GM12892 (cell line): ENCODE measurements at places on chromosomes 2 and 18.

DNA sequence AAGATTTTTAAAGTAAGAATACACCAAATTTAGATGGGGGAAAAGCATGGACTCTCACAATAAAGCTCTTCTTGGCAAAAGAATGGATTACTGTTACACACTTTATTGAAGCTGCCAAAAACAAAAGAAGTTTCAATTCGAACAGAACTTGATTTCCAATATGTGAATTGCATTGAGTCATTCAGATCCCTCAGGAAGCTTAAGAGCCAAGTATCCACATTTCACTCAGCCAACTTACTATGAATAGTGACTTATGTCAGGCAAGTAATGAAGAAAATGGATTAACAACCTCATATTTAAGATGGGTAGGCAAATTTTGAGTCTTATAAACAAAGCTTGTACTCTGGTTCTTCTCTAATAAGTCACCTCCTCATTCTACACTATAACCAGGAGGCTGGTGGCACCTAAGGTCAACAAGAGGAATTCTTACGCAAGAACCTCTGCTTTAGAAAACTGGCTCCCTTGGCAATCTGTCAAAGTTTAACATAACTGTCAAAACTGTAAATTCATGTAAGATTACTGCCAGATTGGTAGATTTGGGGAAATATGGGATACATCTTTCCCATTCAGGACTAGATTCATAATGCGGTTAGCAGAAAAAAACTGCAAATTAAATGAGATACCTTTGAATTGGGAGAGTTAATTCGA is 6.0 kb downstream of the HADHA start:
- DNase-seq = no peak

DNA sequence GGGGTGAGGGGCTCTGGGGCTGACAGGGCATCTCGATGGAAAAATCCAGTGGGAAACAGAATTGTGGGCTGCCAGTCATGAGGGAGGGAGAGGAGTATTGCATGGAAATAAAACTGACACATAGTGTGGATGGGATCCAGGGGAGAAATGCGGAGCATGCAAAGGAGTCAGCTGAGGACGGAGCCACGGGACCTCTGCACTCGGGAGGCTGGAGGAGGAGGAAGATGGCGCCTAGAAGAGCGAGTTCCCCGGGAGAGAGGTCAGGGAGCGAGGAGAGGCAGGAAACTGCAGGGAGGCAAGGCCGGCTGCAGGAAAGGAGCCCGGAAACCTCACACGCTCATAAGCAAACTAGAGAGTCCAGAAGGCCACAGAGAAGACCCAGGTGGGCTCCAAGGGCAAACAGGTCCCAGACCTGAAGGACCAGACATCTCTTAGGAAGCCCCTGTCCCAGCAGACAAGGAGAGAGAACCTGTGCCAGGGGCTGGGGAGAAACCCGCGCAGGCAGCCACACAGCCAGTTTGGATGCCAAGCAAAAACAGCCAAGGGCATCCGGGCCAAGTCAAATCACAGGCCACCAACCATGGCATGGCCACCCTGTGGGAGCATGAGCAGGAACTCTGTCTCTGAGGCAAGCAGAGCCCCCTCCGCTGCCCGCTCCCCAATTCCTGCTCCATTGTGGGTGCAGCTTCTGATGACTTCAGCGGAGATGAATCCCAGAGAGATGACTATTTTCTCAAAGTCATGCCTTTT is 218.8 kb upstream of the ID2 start:
- DNase-seq = no peak

- no peak for DNase-seq
These were observed 57.1 kb upstream of the OTOF start for GRCh38 chr2:26534865-26535662.

GRCh38 chr2:160457588-160457987 is 36.0 kb downstream of the RBMS1 start:
- no peak for DNase-seq

DNA sequence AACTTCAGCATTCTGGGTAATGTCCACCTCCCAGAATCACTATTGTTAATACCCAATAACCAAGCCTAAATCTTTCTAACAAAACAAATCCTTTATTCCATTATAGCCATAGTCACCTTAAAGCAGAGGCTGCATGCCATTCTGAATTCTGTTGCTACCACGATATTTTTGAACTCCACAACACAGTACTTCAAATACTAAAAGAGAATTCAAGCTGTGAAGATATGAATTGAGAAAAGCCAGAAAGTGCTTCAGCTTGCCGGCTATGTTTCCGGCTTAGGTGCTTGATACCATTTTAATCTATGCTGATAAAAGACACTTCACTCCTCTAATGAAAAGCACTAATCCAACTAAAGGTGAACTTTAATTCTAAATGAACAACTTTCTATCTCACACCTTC is 41.3 kb downstream of the GAREM1 start:
- no peak for DNase-seq

- no peak for DNase-seq
These were observed 1.5 kb downstream of the ZC3H8 start for GRCh38 chr2:112253261-112253815.

GRCh38 chr2:182717816-182718215 is 1.8 kb downstream of the DNAJC10 start:
- no peak for DNase-seq

GRCh38 chr18:754656-755055 is 42.2 kb upstream of the ENOSF1 start:
- DNase-seq = no peak

GRCh38 chr2:231028889-231029288 is 8.4 kb upstream of the C2orf72 start:
- no peak for DNase-seq

- DNase-seq = no peak
These were observed 101.8 kb downstream of the MRPS9 start for GRCh38 chr2:105139556-105140239.

- no peak for DNase-seq
These were observed 4.9 kb downstream of the TANC1 start for GRCh38 chr2:158973116-158973956.

DNA sequence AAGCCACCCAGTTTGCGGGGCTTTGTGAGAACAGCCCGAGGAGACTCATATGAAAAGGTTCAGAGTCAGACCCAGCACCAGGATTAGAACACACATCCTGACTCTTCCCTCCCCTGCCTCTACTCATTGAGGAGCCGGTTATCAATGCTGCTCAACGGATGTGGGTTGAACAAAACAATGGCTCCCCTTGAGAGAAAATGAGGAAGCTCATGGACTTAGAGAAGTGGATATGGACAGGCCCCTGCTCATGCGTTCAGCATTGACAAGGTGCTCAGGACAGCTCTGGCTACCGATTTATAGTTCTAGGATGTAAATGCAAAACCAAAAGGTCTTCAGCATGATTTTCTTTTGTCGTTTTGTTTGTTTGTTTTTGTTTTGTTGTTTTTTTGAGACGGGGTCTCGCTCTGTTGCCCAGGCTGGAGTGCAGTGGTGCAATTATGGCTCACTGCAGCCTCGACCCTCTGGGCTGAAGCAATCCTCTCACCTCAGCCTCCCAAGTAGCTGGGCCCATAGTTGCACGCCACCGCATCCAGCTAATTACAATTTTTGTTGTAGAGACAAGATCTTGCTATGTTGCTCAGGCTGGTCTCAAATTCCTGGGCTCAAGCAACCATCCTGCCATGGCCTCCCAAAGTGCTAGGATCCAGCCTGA is 32.0 kb upstream of the AGAP1 start:
- DNase-seq = no peak

DNA sequence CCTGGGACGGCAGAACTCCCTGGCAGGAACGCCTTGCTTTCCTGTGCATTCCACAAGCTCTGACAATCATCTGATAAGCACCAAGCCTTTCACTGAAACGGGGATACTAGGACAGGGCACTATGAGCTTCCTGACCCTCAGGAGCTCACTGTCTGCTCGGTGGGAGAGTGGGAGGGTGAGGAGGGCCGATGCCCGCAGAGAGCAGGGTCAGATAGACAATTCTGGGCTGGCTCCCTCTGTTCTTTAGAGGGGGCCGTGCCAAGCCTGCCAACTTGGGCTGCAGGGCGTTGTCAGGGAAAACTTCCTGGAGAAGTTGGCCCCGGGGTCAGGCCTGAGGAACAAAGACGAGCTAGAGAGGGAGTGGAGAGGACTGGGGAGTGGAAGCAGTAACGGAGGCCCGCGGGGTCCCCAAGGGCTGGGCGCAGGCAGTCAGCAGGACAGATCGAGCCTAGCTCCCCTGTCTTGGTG is 82.0 kb downstream of the CTAGE1 start:
- DNase-seq = no peak

DNA sequence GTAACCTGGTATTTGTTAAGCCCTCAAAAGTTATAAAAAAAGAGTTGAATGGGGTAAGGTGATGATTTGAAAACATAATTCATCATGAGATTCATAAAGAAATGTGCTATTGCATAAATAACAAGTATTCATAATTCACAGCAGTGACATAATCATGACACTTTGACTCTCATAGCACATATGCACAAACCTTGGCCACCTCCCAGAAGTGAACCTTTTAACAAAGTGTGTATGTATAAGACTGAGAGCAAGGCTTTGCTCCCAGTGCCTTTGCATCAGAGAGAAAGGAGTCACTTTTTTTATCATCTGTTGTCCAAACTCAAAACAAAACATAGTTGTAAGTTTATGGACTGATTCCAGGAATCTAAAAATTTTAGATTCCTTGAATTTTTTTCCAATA is 15.0 kb upstream of the HTR2B start:
- no peak for DNase-seq

DNA sequence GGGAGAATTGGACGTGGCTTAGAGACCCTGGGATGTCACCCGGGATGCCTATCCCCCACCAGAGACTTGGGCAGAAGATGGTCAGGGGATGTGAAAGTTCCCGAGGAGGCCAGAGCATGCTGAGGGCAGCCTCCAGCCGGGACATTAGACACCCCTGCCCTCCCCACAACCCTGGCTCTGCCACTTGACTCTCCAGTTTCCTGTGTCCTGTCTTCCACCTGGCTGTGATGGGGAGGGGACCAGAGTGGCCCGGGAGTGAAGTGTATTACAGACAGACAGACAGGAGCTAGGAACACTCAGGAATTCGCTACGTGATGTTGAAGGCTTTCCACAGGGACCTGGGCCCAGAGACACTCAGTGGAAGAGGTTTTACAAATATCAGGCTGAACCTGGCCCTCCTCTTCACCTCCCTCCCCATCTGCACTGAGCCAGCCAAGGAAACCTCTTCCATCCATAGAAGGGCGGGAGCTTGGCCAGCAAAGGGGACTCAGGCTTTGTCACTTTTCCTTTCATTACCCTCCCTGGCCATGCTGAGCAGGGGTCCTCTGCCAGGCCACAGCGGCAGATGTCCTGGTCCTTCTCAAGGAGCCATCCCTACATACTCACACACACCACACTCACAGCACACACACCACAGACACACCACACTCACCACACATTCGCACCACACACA is 60.7 kb downstream of the SDC1 start:
- DNase-seq = no peak

- no peak for DNase-seq
These were observed 13.9 kb downstream of the CLASP1 start for GRCh38 chr2:121635371-121635770.

DNA sequence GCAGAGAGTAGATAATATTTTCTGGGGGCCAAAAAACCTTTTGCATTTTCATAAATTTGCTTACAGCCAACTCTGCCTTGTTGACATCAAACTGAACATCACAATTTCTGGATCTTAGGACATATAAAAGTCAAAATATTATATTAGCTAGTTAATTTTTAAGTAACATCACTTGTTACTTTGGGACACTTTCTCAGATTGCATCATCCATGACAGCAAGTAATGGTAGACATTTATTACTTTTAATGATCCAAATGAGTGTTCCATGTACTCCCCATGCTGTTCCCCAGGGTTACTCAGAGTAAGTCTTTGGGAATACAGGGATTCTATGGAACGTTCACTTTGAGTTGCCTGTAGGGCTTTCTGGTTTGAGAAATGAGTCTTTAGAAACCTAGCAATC is 39.1 kb upstream of the CWC22 start:
- DNase-seq = no peak

DNA sequence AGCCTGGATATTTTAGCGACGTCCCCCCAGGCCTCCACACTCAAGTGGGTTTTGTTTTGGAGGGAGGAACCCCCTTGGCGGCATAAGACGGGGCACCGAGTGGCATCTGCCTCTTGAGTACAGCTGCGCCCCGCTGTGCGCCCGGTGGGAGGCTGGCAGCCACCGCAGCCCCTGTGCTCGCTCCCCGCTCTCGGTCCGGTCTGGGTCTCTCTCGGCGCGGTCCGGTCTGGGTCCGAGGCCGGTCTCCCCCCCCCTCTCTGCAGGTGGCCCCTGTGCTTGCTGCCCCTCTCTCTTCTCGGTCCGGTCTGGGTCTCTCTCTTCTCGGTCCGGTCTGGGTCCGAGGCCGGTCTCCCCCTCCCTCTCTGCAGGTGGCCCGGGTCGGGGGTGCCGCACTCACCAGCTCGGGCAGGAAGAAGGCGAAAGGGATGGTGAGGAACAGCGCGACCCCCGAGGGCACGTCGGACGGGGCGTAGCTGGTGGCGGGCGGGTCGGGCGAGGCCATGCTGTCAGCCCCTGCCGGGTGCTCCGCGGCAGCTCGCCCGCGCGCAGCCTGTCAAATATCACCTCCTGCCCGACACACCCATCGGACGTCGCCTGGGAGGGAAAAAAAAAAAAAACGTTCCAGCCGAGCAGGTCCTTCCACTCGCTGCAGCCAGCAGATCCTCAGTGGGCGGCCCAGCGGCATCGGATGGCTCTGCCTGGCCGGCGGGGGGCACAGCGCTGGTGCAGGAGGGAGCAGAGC is at the start of gene MALL:
TSS of gene MALL (minus strand) at position 532 of the 742 bp plus-strand sequence. CDS start at position 502, 30 bp downstream.
- no peak for DNase-seq

DNA sequence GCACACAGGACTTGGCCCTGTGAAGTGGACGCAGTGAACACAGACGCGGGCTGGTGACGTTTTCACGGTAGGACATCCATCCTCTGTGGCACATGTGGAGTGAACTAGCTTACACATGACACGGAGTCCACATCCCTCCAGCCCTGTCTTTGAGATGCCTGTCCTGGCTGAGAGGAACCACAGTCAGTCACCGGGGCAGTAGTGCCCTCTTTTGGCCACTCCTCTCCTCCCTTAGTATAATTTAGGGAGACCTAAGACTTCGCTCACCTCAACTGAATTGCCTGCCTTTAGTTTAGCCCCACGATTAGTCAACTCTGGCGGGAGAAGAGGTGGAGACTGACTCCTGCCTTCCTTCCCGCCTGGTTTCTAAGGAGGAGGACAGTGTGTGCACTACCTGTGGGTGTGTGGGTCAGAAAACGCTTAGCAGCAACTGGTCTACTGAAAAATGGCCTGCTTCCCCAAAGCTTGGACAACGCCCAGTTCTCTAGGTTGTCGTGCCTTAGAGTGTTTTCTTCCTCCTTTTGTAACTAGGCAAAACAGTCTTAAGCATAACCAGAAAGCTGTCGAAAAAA is 70.6 kb downstream of the MBP start:
- no peak for DNase-seq

DNA sequence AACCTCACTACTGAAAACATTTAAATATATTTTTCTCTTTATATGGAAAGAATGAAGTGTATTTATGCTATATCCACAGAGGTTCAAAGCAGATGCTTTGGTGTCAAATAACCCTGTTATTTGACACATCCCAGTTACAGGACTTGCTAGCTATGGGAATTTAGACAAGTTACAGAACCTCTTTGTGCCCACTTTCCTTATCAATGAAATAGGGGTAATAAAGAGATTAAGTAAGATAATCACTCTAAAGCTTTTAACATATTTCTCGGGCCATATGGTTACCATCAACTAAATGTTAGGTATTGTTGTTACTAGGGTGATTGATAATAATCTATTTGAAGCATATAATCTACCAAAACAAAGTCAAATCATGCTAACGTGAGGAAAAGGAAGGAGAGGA is 1660.6 kb upstream of the NXPH2 start:
- no peak for DNase-seq

GRCh38 chr18:28766721-28767120 is 589.8 kb upstream of the CDH2 start:
- no peak for DNase-seq

GRCh38 chr18:22710673-22711191 is 222.4 kb upstream of the RBBP8 start:
- no peak for DNase-seq

GRCh38 chr2:12539776-12540562 is 176.8 kb upstream of the TRIB2 start:
- no peak for DNase-seq
